Endodermal cell (in vitro differentiated cells): ENCODE measurements at places on chromosomes 2 and 18. TPM values are rescaled to one million over a fixed set of nuclear protein-coding genes. Genes with fewer than 3 reads are reported as not detected.

DNA sequence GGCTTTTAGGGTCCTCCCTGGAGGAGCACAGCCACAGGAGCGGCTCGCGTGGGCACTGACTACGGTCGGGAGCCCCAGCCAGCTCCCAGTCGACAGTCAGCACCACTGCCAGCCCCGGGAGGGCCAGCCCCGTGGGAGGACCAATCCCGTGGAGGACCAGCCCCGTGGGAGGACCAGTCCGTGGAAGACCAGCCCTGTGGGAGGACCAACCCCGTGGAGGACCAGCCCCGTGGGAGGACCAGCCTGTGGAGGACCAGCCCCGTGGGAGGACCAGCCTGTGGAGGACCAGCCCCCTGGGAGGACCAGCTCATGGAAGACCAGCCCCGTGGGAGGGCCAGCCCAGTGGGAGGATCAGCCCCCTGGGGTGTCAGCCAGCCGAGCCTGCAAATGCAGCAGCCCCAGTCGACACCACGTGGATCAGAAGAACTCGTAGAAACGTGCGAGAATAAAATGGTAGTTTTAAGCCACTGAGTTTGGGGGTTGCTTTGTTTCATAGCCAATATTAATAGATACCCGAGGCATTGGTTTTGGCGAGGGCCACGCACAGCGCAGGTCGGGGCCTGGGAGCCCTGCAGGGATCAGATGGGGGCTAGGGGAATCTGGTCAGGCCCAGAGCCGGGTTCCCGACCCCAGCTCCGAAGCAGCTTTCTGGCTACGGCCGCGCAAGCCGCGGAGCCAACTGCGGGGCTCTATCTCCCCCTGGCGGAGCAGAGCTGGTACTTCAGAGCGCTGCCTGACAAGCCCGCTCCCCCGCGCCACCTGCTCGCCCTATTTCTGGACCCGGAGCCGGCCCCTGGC is 73.0 kb downstream of the TEX51 start:
- H3K4me3 ChIP-seq: no peak overlapping the region
- peaks cover 15% of the 10 kb centered on the region for H3K27me3 ChIP-seq
- H3K36me3 ChIP-seq: no peaks in the 10 kb centered on the region
- H3K27ac ChIP-seq: no peak overlapping the region
- DNase-seq: peak; percentile 93
- H3K4me1 ChIP-seq: no peaks in the 10 kb centered on the region

Gene RIF1
- 62.7 and 66.7 TPM in 2 replicates for total RNA-seq

DNA sequence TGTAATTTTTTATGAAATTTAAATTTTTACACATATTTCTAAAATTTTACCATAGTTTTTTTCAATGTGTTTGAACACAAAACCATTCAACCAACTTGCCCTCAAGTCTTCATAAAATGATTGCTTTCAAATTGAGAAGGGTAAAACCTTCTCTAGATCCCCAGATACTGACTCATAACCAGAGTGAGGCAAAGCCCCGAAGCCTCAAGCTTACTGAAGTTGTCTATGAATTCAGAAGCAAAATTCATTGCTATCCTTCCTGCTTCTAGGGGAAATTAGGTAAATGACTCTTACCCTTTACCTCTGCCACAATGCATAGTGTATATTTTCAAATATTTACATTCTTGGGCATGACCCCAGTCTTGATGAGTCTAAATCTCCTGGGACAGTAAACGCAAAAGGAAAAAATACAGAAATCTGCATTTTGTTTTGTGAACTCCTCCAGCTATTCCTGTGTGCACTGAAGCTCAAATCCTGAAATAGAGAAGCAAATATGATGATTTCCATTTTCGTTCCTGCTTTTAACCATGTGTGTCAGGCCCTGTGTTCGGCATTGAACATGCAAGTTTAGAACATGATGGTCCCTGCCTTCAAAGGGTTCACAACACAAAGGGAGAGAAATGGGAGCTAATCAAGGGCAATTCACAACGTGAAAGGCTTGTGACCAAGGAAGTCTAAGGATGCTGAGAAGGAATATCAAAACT is 246.3 kb downstream of the SUCLG1 start:
- no peaks in the 10 kb centered on the region for H3K36me3 ChIP-seq
- no peaks in the 10 kb centered on the region for H3K27me3 ChIP-seq
- no peaks in the 10 kb centered on the region for H3K4me1 ChIP-seq

Gene ELOA2
- total RNA-seq: not detected in 2 replicates

GRCh38 chr2:10407841-10408648 is 40.1 kb downstream of the ODC1 start:
- no peaks in the 10 kb centered on the region for H3K36me3 ChIP-seq
- H3K27ac ChIP-seq: no peak overlapping the region
- no peaks in the 10 kb centered on the region for H3K4me1 ChIP-seq

- H3K27me3 ChIP-seq: no peaks in the 10 kb centered on the region
- no peaks in the 10 kb centered on the region for H3K36me3 ChIP-seq
- H3K27ac ChIP-seq: peak overlapping the region; percentile 75
Measured at GRCh38 chr2:240250985-240251847, 110.8 kb upstream of the OTOS start.

Gene CCDC85A
- total RNA-seq: 0.28 to 0.86 TPM (median 0.82 TPM) in 3 replicates

Gene HNMT
- total RNA-seq: 3.1 to 10.6 TPM (median 8.4 TPM) in 3 replicates

GRCh38 chr2:230614040-230614439 is 98.6 kb upstream of the CAB39 start:
- H3K4me1 ChIP-seq: no peaks in the 10 kb centered on the region
- H3K36me3 ChIP-seq: no peaks in the 10 kb centered on the region
- no peak overlapping the region for H3K4me3 ChIP-seq
- H3K27me3 ChIP-seq: no peaks in the 10 kb centered on the region
- no peak overlapping the region for H3K27ac ChIP-seq
- no peak for DNase-seq

- peaks cover 56% of the 10 kb centered on the region for H3K36me3 ChIP-seq
- DNase-seq: no peak
- no peaks in the 10 kb centered on the region for H3K27me3 ChIP-seq
- no peaks in the 10 kb centered on the region for H3K4me1 ChIP-seq
- H3K27ac ChIP-seq: no peak overlapping the region
Measured at GRCh38 chr18:28019425-28020108, 157.4 kb downstream of the CDH2 start.

DNA sequence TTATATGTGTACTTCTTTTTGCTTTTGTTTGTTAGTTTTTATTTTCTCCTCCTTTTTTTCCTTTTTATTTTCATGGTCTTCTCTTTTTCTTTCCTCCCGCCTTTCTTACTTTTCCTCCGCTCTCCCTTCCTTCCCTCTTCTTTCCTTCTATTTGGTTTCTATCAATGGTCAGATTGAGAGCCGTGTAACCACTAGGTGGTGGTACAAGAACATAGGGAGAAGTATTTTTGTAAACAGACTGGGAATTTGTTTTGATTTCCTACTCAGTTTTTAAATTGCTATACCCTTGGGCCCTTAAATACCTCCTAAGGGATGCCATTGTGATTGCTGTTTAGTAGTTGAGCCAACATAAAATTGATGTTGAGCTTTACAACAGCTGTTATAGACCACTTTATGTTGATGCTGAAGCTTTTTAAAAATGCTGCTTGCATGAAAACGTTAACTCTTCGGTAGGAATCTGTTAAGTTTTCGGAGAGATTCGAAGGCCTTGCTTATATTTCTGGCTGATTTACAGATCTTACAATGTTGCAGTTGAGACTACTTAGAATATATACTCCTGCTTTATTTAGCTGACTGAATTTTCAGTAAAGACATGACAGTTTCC is 124.2 kb downstream of the UBE2E3 start:
- H3K4me1 ChIP-seq: peaks cover 12% of the 10 kb centered on the region
- no peaks in the 10 kb centered on the region for H3K27me3 ChIP-seq
- no peak overlapping the region for H3K27ac ChIP-seq
- no peak for DNase-seq

DNA sequence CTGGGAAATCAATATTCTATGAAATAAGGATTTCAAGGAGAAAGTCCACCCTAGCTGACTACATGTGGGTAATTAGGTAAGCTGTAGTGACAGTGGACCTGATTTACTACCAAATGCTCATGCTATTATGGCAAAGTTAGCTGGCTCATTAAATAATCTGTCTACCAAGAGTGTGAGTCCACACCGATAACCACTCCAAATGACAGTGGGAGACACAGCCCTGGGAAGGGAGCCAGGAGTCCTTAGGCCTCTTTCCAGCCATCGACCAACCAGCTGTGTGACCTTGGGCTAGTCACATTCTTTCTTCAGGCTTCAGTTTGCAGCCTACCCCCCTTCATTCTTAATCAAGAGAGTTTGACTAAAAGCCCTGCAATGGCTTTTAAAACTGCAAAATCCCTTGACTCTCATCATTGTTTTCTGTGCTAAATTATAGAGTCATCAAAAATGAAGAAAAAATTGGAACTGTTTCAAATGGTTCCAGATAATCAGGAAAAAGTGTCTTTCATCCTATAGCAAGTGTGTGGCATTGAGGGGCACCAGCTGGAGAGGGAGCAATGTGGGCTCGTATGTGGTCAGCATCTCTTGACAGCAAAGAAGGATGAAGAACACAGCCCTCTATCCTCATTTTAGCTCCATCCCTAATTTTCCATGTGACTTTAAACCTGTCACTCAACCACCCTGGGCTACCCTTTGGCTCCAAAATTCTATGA is 45.6 kb upstream of the SLC14A2 start:
- no peaks in the 10 kb centered on the region for H3K27me3 ChIP-seq
- DNase-seq: no peak
- no peak overlapping the region for H3K27ac ChIP-seq
- H3K4me1 ChIP-seq: peaks cover 4% of the 10 kb centered on the region
- no peak overlapping the region for H3K4me3 ChIP-seq

DNA sequence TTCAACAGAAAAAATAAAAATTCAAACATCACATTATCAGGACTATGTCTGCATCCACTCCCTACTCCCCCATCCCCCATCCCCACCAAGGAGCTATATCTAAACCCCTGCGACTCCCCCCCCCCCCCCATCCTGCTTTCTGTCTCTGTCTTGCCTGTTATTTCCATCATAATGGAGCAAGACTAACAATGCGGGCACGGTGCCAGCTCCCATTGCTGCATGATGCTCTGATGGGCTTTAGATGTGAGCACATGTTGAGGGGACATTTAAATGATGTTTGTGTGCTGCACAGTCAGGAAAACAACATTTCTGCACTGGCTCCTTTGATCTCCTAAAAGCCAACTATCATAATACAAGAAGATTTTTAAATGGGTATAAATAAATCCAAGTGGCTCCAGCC is 644.2 kb upstream of the SETBP1 start:
- H3K36me3 ChIP-seq: no peaks in the 10 kb centered on the region
- H3K27ac ChIP-seq: no peak overlapping the region
- H3K27me3 ChIP-seq: no peaks in the 10 kb centered on the region
- no peak overlapping the region for H3K4me3 ChIP-seq

DNA sequence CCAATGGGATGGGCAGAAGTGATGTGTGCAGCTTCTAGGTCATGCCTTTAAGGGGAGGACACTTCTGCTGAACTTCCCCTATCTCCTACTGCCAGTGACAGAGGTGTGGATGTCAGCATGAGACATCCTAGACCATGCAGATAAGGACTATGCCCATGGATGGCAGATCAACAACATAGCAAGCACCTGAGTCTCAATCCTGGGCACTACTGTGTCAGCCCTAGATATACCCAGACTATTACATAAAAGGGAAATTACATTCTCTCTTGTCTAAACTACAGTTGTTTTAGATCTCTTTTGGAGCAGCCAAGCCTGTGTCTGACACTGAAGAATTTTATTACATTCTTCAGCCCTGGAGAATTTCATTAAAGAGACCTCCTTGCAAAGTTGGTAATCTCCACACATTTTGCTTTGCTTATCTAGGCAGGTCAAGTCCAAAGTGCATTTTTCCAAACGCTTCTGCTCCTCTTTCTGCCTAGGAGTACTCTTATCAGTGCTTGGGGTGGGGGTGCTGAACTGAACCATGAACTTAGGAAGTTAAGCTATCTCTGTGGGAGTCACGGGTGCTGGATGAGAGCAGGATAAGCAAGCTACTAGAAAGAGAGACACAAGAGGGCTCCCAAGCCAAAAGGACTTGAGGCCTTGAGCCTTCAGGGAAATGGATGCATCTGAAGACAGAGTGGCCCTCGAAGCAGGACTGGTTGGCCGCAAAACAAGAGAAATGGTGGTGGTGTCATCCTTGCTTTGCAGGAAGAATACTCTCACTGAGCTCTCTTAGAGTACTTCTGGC is 95.2 kb upstream of the SPRED2 start:
- H3K36me3 ChIP-seq: no peaks in the 10 kb centered on the region
- H3K4me1 ChIP-seq: peaks cover 10% of the 10 kb centered on the region
- DNase-seq: peak; percentile 61
- H3K4me3 ChIP-seq: no peak overlapping the region
- H3K27me3 ChIP-seq: no peaks in the 10 kb centered on the region
- no peak overlapping the region for H3K27ac ChIP-seq

- H3K27me3 ChIP-seq: no peaks in the 10 kb centered on the region
- H3K4me3 ChIP-seq: no peak overlapping the region
- H3K27ac ChIP-seq: peak overlapping the region; percentile 70
- peak; percentile 55 for DNase-seq
- no peaks in the 10 kb centered on the region for H3K36me3 ChIP-seq
Measured at GRCh38 chr2:30421026-30421603, 25.9 kb upstream of the LCLAT1 start.

Gene SERPINB3
- 0.25 TPM in 1 of 2 replicates, not detected in the other for total RNA-seq

Gene SPP2
- not detected in 2 replicates for total RNA-seq

Gene FTCDNL1
- 1.2 to 2.0 TPM (median 1.5 TPM) in 3 replicates for total RNA-seq

DNA sequence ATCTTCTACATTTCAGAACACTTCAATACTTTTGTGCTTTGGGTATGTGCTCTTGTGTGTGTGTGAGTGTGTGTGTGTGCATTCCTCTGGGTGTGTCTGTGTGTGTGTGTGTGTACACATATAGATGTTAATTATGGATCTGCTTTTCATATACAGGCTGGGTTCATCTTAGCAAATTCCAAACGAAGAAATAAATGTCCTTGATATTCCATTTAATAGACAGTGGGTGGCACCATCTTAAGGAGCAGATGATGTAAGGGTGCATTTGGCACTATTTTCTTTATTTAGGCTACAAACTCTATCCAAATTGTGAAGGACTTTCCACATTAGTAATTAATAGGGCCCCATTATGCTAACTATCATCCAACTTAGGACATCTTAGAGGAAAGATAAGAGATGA is 425.8 kb upstream of the POU3F3 start:
- H3K36me3 ChIP-seq: no peaks in the 10 kb centered on the region
- no peaks in the 10 kb centered on the region for H3K27me3 ChIP-seq
- H3K27ac ChIP-seq: no peak overlapping the region
- no peaks in the 10 kb centered on the region for H3K4me1 ChIP-seq
- DNase-seq: no peak

Gene OXER1
- total RNA-seq: 2.6 and 3.5 TPM in 2 replicates

DNA sequence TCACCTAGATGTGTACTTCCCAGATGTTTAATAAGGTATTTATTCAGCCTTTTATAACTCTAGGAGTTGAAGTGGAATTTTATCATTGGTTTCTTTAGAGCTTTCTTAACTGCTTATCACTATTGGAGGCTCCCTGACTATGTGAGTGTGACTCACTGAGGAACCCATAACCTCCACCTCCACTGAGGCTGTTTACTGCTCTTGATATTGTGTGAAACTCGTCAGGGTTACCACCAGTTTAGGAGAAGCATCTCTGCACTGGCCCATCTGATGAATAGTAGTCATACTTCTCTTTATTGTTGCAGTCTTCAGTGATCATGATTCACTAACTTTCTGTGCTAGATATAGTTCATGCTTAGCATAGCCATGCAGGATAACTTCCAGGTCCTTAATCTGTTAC is 79.6 kb upstream of the UBXN4 start:
- H3K27me3 ChIP-seq: no peaks in the 10 kb centered on the region
- H3K36me3 ChIP-seq: peaks cover 43% of the 10 kb centered on the region
- no peak overlapping the region for H3K4me3 ChIP-seq
- H3K27ac ChIP-seq: no peak overlapping the region
- H3K4me1 ChIP-seq: no peaks in the 10 kb centered on the region
- DNase-seq: no peak

GRCh38 chr2:83915381-83915780 is 543.7 kb downstream of the SUCLG1 start:
- no peak overlapping the region for H3K4me3 ChIP-seq
- H3K36me3 ChIP-seq: no peaks in the 10 kb centered on the region
- H3K4me1 ChIP-seq: no peaks in the 10 kb centered on the region
